Posterior cingulate gyrus (tissue), 11 donors: ENCODE measurements at places on chromosomes 6 and 20.

DNA sequence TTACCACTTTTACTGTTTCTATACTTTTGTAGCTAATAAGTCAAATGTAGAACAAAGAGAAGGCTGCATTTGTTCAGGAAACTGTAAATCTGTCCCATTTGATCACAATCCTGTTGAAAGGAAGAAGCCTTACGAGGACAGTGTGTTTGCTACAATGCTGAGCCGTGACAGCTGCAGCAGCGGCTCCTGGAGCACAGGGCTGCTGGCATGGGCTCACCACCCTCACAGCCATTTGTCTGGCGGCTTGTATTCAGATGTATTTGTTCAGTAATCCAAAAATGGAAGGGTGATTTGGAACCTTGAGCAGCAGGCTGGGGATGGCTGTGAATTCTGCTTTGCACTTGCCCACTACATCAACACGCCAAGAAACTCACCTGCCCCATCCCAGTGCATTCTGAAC is 5.7 kb downstream of the TUBB2A start:
- DNase-seq = peak; percentile 91

- DNase-seq = no peak
These were observed 35.9 kb downstream of the PHACTR3 start for GRCh38 chr20:59640267-59640666.

- no peak for DNase-seq
These were observed 101.7 kb upstream of the IYD start for GRCh38 chr6:150266963-150267685.

DNA sequence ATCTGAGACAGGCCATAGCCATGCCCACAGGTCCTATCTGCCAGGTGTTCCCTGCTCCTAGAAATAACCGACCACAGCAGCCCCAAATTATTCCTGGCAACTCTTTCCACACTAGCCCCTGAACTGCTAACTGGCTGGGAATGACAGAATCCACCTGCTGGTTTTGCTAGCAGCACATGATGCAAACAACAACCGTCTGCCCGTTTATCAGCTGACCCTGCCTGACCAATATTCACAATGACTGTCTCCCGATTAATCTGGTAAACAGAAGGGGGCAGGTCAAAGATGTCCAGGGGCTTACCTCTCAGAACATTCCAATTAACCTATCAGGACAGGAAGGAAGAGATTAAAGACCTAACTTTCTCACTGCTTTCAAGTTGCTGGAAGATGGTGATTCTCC is 101.5 kb downstream of the NRSN1 start:
- DNase-seq = no peak

DNA sequence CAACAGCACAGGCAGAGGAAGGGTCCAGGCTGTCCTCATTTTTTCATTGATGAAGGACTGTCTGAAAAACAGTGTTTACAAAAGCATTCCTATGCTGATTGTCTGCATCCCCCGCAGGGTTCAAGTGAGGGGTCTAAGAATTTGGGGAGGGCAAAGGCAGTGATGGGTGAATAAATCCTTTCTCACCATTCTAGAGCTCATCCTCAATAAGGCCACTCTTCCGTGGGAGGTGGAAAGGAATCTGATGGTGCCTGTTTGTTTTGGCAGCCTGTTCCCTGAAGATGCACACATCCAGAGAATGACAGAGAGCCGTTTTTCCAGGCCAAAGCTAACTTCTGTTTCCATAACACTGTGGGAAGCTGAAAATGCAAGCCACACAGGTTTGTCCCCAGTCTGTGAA is 164.5 kb downstream of the MOXD1 start:
- no peak for DNase-seq
